ENCODE measurements at places on chromosomes 2 and 18.

DNA sequence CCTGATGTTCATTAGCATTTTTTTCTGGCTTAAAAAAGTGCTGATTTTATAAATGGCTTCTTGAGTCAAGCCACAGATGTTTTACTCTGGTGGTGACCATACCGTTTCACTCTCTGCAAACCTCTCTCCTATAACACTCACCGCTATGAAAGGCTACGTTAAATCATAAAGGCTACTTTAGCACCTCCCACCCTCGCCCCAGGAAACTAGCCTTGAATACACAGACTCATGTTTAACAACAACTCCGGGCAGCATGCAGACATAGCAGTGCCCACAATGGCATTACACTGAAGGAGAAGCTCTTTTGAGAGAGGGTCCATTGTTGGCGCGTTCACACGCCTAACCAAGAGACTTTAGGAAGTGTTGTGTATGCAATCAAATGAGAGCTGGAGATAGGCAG lies 5.6 kb downstream of the MYT1L start:
- H3K27me3 ChIP-seq = no peaks in the 10 kb centered on the region
- H3K36me3 ChIP-seq = no peaks in the 10 kb centered on the region
- no peak overlapping the region for H3K27ac ChIP-seq
- DNase-seq = no peak
- no peaks in the 10 kb centered on the region for H3K4me1 ChIP-seq
- no peak overlapping the region for H3K4me3 ChIP-seq

DNA sequence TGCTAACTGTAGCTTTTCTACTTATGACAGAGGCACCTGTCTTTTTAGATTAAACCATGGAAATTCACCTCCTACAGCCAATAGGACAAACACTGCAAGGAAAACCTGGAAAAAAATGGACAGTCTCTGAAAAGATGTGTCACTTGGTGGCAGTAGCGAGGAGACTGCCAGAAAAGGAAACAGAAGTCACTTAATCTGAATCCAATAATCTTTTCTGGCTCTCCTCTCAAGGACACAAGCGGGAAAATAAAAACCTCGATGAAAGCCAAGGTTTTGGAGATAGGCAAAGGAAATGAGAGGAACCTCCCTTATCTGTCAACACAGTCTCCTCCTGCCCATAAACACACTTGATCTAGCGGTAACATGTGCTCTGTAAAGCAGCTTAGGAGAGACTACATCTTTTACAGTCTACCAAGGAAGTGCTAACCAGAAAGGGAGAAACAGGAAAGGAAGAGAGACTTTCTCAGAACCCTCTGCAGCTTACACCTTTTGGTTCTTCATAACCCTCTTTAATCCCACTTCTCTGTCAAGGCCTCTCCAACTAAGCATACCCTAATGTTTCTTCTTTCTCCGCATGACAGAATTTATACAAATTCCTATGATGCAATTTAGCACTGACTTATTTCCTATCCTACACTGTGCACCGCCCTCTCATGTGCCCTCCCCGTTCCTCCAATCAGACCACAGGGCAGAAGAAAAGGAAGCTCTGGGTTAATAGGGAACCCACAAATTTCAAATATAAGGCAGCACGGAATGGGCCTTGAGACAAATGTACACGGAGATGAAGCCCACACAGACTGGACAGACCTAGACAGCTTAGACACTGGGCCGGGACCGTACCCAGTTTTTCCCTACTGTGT lies 52.8 kb downstream of the CLASP1 start:
- peak overlapping the region; percentile 63 for H3K4me3 ChIP-seq
- peaks cover 61% of the 10 kb centered on the region for H3K4me1 ChIP-seq
- no peaks in the 10 kb centered on the region for H3K27me3 ChIP-seq
- DNase-seq = peak; percentile 94
- H3K36me3 ChIP-seq = no peaks in the 10 kb centered on the region

GRCh38 chr18:37684590-37684989 lies 119.0 kb upstream of the CELF4 start:
- no peak overlapping the region for H3K4me3 ChIP-seq
- no peak overlapping the region for H3K27ac ChIP-seq
- no peaks in the 10 kb centered on the region for H3K36me3 ChIP-seq
- H3K4me1 ChIP-seq = no peaks in the 10 kb centered on the region

- H3K4me3 ChIP-seq = no peak overlapping the region
- H3K4me1 ChIP-seq = no peaks in the 10 kb centered on the region
- peak; percentile 86 for DNase-seq
- H3K27me3 ChIP-seq = no peaks in the 10 kb centered on the region
- H3K27ac ChIP-seq = no peak overlapping the region
Observed at GRCh38 chr2:98569197-98569793, 39.0 kb downstream of the COA5 start.

GRCh38 chr2:38079116-38080052 lies 3.4 kb upstream of the CYP1B1 start:
- no peaks in the 10 kb centered on the region for H3K36me3 ChIP-seq
- H3K4me3 ChIP-seq = no peak overlapping the region
- no peak for DNase-seq
- H3K27ac ChIP-seq = no peak overlapping the region
- peaks cover 8% of the 10 kb centered on the region for H3K4me1 ChIP-seq
- H3K27me3 ChIP-seq = no peaks in the 10 kb centered on the region

- H3K4me3 ChIP-seq = no peak overlapping the region
- H3K4me1 ChIP-seq = no peaks in the 10 kb centered on the region
- H3K27me3 ChIP-seq = no peaks in the 10 kb centered on the region
Observed at GRCh38 chr2:152189622-152190495, 14.3 kb upstream of the STAM2 start.

DNA sequence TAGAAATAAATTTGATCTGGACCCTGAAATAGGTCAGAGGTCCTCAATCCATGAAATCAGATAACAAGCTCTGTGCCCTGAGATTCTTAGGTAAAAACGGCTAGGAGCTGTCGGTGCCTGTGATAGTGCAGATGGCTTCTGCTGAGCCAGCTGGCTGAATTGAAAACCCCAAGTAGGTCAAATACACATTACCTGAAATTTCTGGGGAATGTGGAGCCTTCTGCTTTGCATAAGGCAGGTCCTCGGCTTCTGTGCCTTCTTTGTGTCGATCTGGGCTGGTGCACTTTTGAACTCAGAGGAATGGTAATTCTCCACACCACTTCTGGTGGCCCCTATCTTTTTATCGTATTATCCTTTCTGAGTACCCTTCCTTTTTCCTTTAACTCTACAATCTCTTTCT lies 66.6 kb downstream of the CNTNAP5 start:
- H3K4me3 ChIP-seq = no peak overlapping the region
- H3K4me1 ChIP-seq = peaks cover 20% of the 10 kb centered on the region
- no peak overlapping the region for H3K27ac ChIP-seq
- no peaks in the 10 kb centered on the region for H3K27me3 ChIP-seq

GRCh38 chr2:224982910-224983711 lies 59.2 kb downstream of the DOCK10 start:
- no peaks in the 10 kb centered on the region for H3K27me3 ChIP-seq
- H3K27ac ChIP-seq = no peak overlapping the region

DNA sequence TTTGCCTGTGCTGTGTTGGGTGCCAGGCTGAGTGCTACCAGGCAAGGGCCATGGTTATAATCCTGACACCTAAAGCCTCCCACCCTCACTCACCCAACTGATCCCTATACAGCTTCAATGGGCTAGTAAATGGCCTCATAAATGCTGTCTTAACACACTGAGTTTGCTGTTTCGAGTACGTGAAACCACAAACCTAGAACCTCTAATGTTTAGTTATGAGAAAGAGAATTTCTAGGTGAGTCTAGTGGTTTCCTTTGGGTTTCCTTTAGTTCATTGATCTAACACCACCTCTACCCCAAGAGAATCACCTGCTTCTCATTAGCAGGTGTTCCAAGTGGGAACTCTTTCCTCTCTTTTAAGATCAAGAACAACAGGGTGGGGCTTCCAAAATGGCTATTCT lies 172.0 kb downstream of the MC4R start:
- no peak overlapping the region for H3K4me3 ChIP-seq
- H3K27me3 ChIP-seq = no peaks in the 10 kb centered on the region
- H3K27ac ChIP-seq = no peak overlapping the region
- DNase-seq = no peak
- H3K4me1 ChIP-seq = no peaks in the 10 kb centered on the region
- no peaks in the 10 kb centered on the region for H3K36me3 ChIP-seq

GRCh38 chr18:59606193-59607077 lies 90.8 kb downstream of the CCBE1 start:
- H3K4me1 ChIP-seq = no peaks in the 10 kb centered on the region
- H3K27ac ChIP-seq = no peak overlapping the region
- H3K4me3 ChIP-seq = no peak overlapping the region
- H3K27me3 ChIP-seq = no peaks in the 10 kb centered on the region
- no peaks in the 10 kb centered on the region for H3K36me3 ChIP-seq
- no peak for DNase-seq

DNA sequence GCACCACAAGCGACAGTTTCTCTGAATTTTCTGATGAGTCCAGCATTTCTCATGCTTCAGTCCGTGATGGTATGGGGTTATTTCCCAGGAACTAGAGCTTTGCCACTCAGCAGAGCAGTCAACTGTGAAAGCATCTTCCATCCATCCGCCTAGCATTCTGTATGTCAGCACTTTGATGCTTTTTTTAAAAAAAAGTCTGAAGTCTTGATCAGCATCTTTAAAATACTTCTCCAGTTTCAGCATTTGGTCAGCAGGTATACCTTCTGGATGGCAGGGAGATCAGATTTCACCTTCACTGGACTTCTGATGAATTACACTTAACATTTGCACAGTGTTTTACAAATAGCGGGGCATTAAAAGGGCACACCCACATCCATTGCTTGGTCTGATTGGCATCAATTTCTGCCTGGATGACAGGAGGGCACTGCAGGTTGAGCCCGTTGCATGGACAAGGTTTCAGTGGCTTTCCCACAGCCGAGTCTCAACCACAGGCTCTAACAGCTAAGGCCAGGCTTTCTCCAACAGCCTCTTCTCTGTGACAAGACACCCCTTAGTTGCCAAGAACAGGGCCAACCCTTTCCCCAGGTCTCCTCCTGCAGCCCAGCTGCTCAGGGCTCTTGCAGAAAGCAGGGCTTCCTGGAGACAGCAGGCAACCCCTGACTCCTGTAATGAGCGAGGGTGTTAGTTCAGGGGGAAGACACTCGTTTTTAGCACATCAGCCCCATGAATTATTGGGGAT lies 54.0 kb downstream of the EMILIN2 start:
- no peak overlapping the region for H3K4me3 ChIP-seq
- no peak overlapping the region for H3K27ac ChIP-seq
- no peaks in the 10 kb centered on the region for H3K4me1 ChIP-seq
- no peaks in the 10 kb centered on the region for H3K27me3 ChIP-seq
- no peaks in the 10 kb centered on the region for H3K36me3 ChIP-seq

GRCh38 chr2:234881413-234882241 lies 70.2 kb upstream of the SH3BP4 start:
- peak overlapping the region; percentile 15 for H3K4me3 ChIP-seq
- no peak overlapping the region for H3K27ac ChIP-seq
- H3K36me3 ChIP-seq = no peaks in the 10 kb centered on the region
- peaks cover 3% of the 10 kb centered on the region for H3K4me1 ChIP-seq
- DNase-seq = peak; percentile 96

- H3K4me3 ChIP-seq = no peak overlapping the region
- H3K4me1 ChIP-seq = no peaks in the 10 kb centered on the region
- no peak for DNase-seq
- no peak overlapping the region for H3K27ac ChIP-seq
Observed at GRCh38 chr18:12278741-12279682, 24.9 kb downstream of the CIDEA start.

DNA sequence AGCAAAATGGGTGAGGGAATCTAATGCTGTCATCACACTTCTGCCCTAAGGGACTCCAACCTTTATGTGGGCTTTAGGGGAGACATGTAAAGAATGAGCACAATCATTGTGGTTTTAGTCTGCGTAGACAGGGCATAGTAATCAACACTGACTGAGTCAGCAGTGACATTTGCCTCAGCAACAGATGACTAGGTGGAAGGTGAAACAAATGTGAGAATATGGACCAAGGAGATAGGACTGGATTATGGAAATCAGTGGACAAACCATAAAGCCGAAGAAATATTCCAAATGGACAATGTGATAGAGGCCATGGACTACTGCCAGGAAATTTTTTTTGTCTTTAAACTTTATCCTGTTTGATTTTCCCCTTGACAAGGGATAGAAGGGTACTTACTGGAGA lies 83.9 kb downstream of the PDK1 start:
- no peaks in the 10 kb centered on the region for H3K4me1 ChIP-seq
- no peaks in the 10 kb centered on the region for H3K36me3 ChIP-seq
- H3K27ac ChIP-seq = no peak overlapping the region
- H3K27me3 ChIP-seq = no peaks in the 10 kb centered on the region
- DNase-seq = no peak

GRCh38 chr2:234691968-234692955 lies 195.4 kb upstream of the ARL4C start:
- no peaks in the 10 kb centered on the region for H3K4me1 ChIP-seq
- H3K4me3 ChIP-seq = no peak overlapping the region
- no peaks in the 10 kb centered on the region for H3K27me3 ChIP-seq
- no peak overlapping the region for H3K27ac ChIP-seq
- no peak for DNase-seq
- no peaks in the 10 kb centered on the region for H3K36me3 ChIP-seq

DNA sequence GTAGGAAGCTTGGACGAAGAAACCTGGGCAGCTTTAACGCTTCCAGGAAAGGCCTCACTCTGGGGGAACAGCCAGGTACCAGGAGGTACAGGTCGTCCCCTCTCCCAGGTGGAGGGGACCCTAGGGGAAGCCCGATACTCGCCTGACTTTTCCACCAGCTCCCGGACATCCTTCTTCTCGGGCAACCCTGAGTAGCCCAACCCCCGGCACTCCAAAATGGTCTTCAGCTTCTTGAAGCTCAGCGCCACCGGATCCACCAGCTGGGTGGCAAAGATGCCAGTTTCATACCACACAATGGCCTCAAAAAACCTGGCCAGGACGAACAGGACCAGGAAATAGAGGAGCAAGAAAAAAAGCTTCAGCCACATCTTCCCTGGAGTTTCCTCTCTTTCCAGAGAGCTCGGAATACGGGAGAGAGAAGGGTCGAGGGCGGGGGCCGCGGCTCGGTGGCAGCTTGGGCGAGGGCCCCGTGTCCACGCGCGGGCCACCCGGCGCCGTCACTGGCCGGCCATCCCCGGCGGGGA lies 1.1 kb downstream of the RNF103 start:
- peaks cover 18% of the 10 kb centered on the region for H3K36me3 ChIP-seq
- peak overlapping the region; percentile 72 for H3K27ac ChIP-seq
- peaks cover 39% of the 10 kb centered on the region for H3K4me1 ChIP-seq
- H3K27me3 ChIP-seq = no peaks in the 10 kb centered on the region
- peak overlapping the region; percentile 77 for H3K4me3 ChIP-seq

- H3K27me3 ChIP-seq = no peaks in the 10 kb centered on the region
- H3K36me3 ChIP-seq = no peaks in the 10 kb centered on the region
- DNase-seq = peak; percentile 88
- no peak overlapping the region for H3K27ac ChIP-seq
- H3K4me1 ChIP-seq = peaks cover 5% of the 10 kb centered on the region
Observed at GRCh38 chr18:36284671-36285295, 12.7 kb upstream of the FHOD3 start.

GRCh38 chr2:233867993-233868532 lies at the start of gene MSL3B:
MSL3B (minus strand) TSS chr2:233868386.
- H3K27me3 ChIP-seq = no peaks in the 10 kb centered on the region
- peak within 1 kb of the TSS; percentile 81 for H3K4me3 ChIP-seq
- no peak within 1 kb of the TSS for H3K27ac ChIP-seq
- H3K36me3 ChIP-seq = no peaks in the 10 kb centered on the region
